Immature natural killer cell (primary cell): ENCODE measurements at places on chromosomes 4 and X.

DNA sequence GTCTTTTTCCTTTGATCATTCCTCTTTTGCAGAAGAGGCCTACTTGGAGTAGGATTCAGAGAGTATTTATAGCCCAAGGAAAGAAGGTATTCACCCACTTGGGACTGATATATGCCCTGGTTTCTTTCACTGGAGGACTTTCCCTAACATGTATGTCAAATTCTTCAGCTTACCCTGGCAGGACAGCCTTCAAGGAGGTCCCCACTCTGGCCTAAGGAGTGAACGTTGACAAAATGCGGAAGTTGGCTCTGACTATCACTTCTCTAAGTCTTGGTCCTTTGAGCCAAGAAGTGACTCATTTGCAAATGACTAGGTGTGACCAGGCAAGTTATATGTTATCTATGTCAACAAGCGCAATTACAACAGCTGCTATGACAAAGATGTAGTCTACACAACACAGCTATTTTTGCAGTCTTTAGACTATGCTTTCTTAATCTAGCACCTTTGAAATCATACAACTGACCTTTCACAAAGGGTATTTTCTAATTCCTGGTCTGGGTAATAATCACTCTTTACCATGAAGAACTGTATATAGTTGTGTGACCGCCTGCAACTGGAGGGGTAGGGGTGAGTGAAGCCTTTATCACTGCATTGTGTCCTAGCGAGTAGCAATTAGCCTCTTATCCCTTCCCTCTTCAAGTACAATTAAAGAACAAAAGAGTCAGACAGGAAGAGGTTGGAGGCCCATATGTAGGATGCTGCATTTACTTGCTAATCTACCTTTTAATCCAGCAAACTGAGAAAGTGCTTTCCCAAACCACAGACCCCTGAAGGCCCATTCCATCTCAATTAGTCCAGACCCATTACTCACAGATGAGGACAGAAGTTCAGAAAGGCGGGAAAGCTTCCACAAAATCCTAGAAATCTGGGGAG is 50.1 kb downstream of the RASGEF1B start:
- DNase-seq: no peak

- no peak for DNase-seq
These were observed 69.5 kb upstream of the MND1 start for GRCh38 chr4:153274967-153275366.

- DNase-seq: no peak
These were observed 44.8 kb downstream of the SMARCA1 start for GRCh38 chrX:129478516-129478915.

DNA sequence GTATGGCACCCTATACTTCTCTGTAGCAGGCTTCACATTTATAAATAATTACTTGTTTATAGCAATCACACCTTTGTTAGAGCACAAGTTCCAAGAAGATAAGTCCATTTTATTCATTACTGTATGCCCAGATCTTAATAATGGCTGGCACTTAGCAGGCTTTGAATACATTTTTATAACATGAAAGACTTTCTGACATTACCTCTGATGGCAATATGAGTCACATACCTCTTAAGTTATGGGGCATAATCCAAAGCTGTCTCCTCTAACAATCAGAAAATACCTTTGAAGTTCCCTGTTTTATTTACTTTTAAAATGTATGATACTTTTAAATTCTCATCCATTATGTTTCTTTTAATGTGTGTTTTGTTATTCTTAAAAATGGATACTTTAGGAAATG is 12.2 kb downstream of the SCRG1 start:
- DNase-seq: no peak

GRCh38 chrX:43386875-43387274 is 269.2 kb upstream of the MAOA start:
- DNase-seq: no peak

DNA sequence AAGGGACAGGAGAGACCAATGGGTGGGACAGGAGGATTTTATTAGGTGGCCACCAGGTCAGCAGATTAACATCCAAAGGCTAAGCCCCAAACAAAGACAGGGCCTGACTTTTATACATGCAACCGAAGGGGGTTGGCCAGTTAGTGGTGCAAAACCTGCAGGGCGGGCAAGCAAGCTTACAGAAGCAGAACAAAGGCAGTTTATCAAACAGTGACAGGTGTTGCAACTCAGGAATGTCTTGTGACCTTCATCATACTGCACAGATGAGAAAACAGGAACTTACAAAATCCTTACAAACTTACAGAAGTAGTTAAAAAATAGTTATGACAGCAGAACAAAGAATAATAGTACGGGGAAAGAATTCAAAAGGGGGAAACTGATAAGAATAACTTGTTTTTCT is 708.1 kb downstream of the GLUD2 start:
- DNase-seq: no peak

DNA sequence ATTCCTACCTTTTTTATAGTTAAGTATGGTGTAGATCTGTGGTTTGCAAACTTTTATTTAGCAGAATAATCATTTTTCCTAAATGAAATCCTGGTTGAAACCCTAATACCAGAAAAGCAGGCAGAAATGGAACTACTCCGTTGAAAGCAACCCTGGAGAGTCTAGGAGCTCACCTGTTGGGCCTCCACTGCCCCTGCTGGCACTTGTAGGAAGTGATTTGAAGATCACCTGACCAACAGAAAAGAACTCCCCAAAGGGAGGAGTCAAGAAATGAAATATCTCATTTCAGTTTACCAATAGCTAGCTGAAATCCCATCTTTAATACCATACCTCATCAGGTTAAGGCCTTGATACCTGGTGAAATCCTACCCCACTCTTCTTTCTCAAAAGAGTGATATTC is 277.1 kb downstream of the KLHL13 start:
- DNase-seq: no peak

GRCh38 chrX:24148535-24149350 is 786 bp upstream of the ZFX start:
- DNase-seq: no peak

GRCh38 chr4:41475402-41475801 is 62.6 kb upstream of the LIMCH1 start:
- DNase-seq: no peak

DNA sequence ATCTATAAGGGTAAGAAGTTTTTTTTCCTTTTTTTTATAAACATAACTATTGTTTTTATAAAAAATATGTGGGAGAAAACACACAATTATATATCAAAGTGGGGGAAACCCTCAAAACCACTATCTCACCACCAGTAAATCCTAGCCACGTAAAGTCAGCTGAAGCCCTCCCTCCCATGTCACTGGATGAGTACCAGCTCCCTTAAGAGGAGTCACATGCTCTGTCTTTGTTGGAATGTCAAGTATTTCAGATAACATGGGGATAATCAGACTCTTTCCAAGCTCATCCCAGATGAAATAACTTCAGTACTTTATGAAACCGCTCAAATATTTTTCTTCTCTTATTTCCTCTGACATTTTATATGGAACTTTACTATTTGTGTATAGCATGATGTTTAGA is 2.4 kb downstream of the MYOZ2 start:
- no peak for DNase-seq

DNA sequence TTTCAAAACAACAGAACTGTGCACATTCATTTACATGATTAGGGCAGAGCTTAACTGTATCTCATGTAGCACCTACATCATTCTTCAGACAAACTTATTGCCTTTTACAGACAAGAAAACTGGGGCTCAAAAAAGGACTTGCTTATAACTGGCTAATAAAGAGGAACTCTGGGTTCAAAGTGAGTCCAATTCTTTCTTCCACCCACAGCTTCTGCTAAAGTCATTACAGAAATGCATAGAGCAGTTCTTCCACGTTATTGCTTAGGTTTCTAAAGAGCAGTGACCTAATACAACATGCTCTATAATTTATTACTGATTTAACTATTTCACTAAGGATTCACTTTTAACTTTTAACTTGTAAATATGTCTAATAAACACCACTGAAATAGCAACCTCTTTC is 60.6 kb downstream of the ELOVL6 start:
- no peak for DNase-seq

DNA sequence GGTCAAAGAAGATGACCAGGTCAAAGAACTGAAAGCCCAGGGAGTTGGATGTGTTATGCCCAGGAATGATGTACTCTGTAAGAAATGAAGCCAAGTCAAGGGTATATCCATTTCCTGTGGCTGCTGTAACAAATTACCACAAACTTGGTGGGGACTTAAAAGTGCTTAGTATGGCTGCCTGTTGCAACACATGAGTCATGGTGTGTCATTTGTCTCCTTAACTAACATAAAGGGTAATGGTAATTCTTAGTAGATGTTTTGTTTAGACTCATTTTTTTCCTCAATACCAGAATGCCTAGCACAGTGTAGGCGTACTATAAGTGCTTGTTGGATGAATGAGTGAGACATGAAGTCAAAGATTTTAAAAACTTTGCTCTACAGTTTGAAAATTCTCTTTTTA is 45.7 kb downstream of the SYTL5 start:
- DNase-seq: no peak

- no peak for DNase-seq
These were observed 31.0 kb upstream of the C4orf50 start for GRCh38 chr4:6049278-6049677.

DNA sequence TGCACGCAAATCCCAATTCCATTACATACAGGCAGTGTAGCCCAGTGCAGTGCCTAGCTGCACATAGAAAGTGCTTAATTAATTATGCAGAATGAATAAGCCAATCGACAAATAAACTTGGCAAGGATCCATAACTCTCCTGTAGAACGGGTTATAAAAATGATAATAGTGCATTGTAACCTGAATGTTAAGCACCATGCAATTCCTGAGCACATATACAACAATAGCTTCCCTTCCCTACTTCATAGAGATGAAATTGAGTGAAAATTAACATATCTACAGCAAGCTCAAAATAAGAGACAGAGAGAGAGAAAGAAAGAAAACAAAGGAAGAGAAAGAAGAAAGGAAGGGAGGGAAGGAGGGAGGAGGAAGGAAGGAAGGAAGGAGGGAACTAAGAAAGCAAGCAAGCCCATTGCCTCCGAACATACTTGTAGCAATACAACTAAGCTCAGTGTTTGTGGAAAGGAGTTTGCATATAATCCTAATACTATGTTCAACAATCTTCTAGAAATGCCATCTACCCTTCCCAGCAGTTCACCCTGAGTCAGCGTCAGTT is 1074.0 kb upstream of the LCORL start:
- DNase-seq: no peak

GRCh38 chr4:90128961-90129495 is 1.8 kb downstream of the CCSER1 start:
- no peak for DNase-seq

GRCh38 chr4:22473268-22473667 is 42.6 kb downstream of the ADGRA3 start:
- DNase-seq: no peak

DNA sequence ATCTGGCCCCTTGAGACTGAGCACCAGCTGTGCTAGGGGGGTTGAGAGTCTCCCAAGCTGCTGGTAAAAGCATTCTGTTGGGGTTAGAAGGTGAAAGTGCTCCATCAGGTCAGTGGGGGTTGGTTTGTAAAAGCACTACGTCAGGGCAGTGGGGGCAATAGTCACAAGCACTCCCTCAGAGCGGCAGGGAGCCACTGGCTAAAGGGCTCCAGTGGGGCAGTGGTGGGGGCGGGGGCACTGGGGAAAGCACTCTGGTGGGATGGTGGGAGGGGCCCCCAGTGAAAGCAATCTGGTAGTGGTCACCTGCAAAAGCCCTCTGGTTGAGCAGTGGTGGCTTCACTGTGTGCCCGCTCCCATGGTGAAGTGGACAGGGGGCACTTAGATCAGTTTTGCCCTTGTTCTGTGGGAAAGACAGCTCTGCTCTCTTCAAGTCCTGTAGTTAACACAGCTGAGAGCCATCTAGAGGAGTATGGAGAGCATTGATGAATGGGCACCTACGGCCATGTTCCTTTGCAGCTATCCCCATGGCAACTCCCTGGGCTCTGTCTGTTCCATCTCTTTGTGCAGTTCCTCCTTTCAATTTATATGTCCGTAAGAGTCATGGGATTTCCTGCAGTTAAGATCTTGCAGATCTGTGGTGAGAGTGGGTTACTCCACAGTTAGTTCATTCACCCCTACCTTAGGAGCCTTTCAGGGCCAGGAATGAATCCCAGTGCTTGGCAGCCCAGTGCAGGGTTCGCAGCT is 106.4 kb downstream of the SH3BGRL start:
- DNase-seq: no peak

DNA sequence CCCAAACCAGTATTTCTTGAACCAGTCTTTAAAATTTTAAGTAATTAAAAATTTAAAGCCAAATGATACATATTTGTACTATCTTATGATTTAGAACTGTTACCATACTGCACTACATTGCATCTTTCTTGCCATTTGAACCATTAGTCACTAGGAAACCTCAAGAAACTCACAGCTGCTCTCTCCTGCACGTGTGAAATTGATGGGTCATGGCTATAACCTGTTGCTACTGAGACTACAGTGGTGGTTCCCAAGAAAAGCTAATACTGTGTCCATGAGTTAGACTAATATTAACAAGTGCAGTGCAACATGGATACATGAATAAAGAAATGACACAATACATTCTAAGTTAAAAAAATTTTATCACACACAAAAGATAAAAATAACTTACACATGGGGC is 88.4 kb downstream of the PDE5A start:
- DNase-seq: no peak

GRCh38 chr4:183097231-183098018 is 1.6 kb upstream of the WWC2 start:
- DNase-seq: peak; percentile 71

DNA sequence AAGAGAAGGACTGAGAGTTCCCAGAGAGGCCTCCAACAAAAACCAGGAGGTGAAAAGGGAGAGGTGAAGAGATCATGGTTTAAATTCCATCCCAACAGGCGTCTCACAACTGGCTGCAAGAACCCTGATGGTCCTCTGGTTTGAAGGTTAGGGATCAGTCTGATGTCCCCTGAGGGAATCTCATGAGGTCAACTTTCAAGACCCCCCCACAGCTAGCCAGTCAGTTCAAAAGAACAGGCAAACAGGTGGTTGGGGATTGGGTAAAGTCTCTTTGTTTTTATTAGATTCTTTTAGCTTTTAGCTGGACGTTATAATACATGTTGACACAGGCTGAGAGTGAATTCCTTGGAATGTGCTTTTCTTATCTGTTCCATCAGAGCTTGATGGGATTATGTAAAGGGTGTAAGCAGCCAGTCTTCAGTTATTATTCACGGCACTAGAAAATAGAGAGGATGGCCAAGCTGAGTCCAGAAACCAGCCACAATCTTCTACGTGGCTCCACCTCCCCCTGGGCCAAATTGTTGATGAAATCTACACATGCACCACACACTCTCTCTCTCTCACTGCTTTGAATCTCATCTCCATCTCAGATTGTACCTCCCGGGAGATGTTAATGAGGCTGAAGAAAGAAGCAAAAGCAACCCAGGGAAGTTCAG is 20.8 kb downstream of the ENPP6 start:
- no peak for DNase-seq

GRCh38 chr4:109499513-109499912 is 60.5 kb upstream of the MCUB start:
- no peak for DNase-seq

DNA sequence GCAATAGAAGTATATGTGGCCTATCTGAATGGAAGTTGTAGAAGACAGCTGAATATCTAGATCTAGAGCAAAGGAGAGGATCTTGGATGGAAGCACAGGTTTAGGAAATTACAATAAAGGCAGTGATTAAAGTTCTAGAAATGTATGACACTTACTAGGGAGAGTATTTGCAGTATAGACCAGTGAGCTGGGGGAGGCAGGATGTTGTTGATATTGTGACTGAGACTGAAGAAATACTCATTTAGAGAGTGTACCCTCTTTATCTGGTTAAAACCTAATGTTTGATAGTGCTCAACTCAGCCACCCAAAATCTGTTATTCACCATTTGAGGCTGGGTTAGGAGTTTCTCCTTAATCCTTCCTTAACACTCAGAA is 439.5 kb downstream of the GRXCR1 start:
- DNase-seq: no peak
